ENCODE measurements at places on chromosomes 3 and 15.

DNA sequence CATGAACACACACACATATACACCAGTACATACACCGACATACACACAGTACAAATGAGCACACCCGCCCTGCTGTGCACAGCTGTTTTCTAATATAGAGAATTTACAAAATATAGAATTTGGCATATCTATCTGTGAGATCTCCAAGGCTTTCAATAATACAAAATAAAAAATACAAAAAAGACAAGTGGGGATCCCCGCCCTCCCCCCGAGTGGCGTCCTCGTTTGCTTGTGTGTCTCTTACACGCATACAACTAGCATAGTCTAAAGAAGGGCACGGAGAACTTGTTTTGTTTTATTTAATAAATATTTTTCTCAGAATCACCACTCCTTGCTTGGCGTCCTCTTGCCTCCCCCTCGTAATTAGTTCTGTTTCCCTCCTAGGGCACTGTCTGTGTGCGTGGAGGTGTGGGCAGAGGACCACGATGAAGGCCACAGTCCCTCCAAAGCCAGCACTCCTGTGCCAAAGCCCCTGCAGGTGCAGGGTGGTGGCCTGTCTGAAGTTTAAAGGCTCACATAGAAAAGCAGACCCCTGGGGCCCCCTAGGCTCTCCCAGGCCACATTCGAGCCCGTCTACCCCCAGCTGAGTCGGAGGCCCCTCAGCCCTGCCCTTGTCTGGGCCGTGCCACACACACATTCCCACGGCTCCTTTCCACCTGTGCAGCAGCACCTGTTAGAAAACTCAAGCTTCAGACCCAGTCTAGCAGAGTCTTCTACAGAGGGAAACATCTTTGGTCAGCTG is 82.1 kb downstream of the SEC22A start:
- DNase-seq, result no peak

GRCh38 chr3:57794951-57795350 is 38.8 kb downstream of the SLMAP start:
- no peak for DNase-seq

DNA sequence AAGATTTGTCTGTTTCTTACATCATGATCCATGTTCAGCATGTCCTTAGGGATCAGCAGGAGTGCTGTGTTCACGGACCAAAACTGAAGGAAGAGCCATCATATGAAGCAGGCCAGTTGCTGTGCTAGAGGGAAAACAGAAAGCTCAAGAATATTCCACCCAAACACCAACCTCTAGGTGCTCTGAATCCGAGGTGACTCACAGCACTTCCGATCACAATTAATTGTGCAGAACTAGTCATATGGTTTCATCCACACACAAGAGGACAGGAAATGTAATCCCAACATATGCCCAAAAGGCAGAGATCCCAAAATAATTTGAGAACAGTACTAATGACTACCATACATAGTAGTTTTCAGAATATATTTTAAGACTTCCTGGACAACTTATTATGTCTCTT is 257.9 kb upstream of the KCNH8 start:
- no peak for DNase-seq

DNA sequence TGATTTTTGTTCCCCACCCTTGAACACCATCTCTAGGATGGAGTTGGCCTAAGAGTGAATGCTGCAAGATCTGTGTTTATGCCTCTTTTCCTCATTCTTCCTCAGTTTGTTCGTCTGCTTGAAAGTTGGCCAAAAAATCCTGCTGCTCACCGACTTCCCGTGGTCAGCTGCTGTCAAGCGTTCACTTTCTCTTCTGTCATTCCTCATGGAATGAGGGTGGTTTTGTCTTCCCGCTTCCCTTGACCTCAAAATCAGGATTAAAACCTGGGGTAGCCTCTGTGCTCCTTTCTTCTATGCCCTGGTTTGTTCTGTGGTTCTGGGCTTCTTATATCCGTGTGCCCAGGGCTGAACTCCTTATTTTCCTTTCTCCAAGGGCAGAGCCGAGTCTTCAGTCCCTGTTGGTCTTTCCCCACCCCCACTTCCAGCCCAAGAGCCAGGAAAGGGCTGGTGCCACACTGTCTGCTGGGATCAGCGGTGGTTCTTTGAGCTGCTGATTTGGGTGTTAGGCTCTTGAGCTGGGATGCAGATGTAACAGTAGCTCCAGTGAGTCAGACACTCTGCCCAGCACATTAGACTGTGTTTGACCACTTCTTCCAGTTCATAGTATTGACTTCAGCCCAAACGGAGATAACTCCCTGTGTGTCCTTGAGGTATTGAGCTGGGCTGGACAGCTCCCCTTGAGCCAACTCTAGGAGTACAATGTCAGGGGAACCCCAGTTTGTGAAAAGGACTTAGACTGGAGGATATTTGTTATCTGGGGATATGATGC is 2.3 kb downstream of the SERF2 start:
- no peak for DNase-seq

DNA sequence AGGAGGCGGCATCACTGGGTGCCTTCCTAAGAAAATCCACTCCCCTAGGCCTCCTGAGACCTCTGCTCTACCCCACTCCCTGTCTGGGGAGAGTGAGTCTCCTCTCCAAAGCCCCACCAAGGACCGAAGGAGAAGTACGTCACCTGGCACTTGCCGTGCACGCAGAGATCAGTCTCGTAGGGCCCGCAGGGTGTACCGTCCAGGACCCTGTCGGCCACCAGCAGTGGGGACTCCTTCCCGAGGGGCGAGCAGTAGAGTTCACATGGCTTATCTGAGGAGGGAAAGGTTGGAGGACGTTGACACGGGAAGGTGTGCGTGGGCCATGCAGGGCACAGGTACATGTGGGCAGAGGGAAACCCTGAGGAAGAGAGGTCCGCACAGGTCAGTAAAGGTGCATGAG is 232.9 kb downstream of the ADAMTS17 start:
- DNase-seq, result no peak

GRCh38 chr15:29465816-29466215 is 196.2 kb upstream of the NSMCE3 start:
- no peak for DNase-seq
